WERI-Rb-1 (cell line): ENCODE measurements at places on chromosomes 1 and 21.

- DNase-seq = no peak
These were observed 157.7 kb downstream of the PIK3R3 start for GRCh38 chr1:45974541-45975269.

- DNase-seq = no peak
These were observed 170.7 kb upstream of the GALNT2 start for GRCh38 chr1:229896306-229896705.

GRCh38 chr1:50488356-50488755, 65.1 kb upstream of the DMRTA2 start:
- no peak for DNase-seq

DNA sequence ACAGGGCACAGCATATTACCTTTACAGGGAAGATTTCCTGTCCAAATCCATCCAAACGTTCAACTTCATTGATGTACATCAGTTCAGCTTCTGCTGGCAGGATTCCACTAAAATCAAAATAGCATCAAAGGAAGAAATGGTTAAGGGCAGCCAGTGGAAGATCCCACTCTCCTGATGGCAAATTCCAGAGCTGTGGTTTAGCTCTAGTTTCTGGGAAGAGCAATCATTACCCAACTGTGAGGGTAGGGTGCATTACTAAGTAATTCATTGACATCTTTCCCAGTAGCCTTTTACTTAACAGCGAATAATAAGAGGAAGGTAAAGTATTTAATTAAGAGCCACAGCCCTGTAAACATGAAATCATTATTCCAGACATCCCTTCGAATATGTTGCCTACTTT, 120.7 kb downstream of the SMYD2 start:
- DNase-seq = no peak

DNA sequence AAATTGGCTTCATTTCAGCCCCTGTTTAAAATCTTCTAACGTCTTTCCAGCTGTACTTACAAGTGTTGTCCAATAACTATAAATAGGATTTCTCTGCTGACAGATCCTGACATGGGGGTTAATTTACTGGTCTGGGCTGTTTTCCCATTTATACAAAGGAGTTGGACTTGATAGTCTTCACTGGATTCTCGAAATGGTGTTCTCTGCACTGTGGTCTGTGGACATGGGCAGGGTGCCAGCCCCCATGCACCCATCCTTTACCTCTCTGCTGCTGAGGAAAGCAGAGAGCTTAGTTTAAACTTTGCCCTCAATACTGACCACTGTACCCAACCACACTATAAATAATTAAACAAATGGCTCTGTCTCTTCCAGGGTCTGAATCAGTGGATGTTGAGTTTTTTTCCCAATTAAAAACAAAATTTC, 5.2 kb downstream of the DIO1 start:
- no peak for DNase-seq
